ENCODE measurements at places on chromosomes 11 and 22. TPM values are rescaled to one million over a fixed set of nuclear protein-coding genes. Genes with fewer than 3 reads are reported as not detected.

DNA sequence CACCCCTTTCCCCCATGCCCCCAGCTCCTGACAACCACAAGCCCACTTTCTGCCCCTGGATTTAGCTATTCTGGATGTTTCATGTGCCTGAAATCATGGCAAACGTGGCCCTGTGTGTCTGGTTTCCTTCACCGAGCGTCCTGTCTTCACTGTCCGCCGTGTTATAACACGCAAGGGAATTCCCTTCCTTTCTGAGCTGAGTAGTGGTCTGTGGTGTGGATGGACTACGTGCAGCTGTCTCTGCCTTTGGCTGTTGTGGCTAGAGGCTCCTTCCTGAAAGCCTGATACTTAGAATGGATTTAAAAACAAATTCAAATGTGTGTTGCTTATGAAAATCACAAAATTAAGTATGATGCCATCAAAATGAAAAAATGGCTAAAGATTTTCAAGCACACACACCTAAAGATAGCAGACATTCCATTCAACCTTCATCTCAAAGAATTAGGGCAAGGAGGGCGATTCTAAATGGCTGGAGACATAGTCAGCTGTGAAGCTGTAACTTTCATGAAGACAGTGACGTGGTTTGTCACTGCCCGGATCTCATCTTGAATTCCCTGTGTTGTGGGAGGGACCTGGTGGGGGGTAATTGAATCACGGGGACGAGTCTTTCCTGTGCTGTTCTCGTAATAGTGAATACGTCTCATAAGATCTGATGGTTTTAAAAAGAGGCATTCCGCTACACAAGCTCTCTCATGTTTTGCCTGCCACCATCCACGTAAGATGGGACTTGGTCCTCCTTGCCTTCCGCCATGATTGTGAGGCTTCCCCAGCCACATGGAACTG is 30.5 kb downstream of the KCNQ1 start:
- peak; percentile 7 for DNase-seq

DNA sequence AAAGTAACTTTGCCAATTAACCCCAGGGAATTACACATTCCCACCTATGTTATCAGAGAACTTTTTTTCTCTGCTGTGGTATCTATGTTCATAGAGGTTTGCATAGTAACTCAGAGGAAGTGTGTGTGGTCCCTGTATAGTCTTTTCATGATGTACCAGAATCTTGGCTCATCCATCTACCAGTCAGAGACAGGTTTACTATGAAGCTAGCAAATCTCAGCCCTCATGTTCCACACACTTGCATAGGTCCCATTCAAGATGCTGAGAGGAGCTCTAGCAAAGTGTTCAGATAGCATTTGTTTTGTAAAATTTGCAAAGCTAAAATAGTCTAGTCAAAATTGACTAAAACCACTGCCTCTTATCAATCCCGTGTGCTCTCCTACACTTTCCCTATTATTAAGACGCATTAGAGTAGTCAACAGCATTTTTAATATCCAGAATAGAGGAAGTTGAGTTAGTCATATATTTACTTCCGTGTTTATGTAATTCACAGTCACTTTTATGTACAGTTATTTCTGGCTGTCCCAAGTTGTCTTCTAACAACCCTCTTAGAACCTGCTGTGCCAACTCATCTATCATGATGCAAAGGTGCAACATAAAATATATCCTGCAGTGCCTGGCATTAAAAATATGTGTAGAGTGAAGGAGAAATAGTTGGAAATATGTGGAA is 184.2 kb downstream of the FAM76B start:
- DNase-seq = no peak

NLRP10 gene
- total RNA-seq = not detected

DNA sequence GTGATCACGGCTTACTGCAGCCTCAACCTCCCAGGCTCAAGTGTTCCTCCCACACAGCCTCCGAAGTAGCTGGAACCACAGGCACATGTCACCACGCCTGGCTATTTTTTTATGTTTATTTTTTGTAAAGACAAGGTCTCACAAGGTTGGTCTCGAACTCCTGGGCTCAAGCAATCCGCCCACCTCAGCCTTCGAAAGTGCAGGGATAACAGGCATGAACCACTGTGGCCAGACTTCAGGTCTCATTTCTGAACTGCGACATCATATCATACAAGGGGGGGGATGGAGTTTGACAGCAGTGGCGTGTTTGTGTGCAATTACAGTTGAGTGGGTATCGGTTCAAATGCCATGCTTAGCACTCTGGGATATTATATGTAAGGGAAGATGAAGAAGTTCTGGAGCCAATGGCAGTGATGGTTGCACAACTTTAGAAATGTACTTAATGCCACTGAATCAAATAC is 6.9 kb downstream of the NAALADL1 start:
- DNase-seq = no peak

OR56A1 gene
- 0.03 TPM for total RNA-seq

- DNase-seq = peak; percentile 68
Observed at GRCh38 chr11:555780-556661, 4.5 kb downstream of the LMNTD2 start.

DNA sequence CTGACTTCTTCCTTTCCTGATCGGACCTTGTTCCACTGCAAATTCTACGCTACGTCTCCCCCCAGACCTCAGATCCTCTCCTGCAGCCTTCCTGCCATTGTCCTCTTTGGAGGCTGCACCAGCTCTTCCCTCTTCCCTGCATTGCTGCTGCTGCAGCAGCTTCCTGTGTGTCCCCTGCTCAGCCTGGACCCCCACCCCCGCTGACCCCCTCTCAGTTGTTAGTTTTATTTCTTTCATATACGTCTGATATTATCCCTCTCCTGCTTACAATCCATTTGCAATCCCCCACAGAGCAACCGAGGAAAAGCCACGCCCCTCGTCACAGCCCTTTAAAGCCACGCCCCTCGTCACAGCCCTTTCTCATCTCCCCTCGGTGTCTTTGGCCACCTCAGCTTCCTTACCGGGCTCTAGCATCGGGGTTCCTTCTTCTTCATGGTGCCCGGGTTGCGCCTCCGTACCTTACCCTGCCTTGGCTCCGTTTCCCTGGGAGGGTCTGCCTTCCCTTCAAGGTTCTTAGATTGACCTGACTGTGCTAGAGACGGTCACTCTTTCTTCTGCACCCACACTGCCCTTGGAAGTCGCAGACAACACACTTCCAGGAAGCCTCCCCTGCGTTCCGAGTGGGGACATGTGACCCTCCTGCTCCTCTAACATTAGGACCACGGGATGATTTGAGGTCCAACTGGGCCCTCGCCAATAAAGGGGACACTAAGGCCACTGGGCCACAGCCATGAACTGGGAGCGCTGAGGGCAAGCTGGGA is 4.8 kb downstream of the MRGPRG start:
- no peak for DNase-seq

- no peak for DNase-seq
Observed at GRCh38 chr11:62553839-62554361, 7.3 kb upstream of the AHNAK start.

SORL1 gene
- 74.2 TPM for total RNA-seq

GRCh38 chr11:37394236-37394870 is 796.3 kb upstream of the RAG2 start:
- no peak for DNase-seq

DNA sequence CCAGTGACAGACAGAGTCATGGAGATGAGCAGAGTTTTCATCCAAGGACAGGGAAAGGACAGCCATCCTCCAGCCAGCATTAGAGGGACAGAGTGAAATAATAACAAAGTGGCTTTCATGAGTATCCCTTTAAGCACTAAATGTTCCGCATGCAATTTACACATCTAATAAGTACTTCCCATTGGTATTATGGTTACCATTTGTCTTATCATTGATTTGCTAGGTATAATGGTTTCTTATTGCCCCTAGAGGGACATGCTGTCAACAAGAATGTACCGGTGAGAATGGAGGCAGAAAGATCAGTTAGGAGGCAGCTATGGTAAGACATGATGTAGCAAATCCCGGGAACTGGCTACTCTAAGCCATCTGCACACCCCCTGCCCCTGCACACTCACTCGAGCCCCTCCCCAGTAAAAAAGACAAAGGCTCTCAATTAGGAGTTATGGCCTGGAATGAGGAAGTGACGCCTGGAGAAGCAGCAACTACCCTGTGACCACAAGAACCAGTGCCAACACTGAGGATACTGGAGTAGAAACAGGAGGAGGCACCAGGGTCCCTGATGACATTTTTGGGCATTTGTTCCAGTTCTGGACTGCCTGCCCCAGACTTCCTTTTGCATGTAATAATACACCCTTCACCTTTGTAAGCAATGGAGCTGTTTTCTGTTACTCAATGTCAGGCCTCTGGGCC is 30.2 kb upstream of the HMGXB4 start:
- DNase-seq = no peak

GRCh38 chr11:36149538-36150242 is 139.5 kb downstream of the COMMD9 start:
- peak; percentile 63 for DNase-seq

GRCh38 chr11:3903207-3903896 is 47.9 kb downstream of the STIM1 start:
- DNase-seq = no peak

CBX7 gene
- 65.2 TPM for total RNA-seq

ELMOD1 gene
- 0.47 TPM for total RNA-seq

RIMBP3B gene
- total RNA-seq = 0.16 TPM

GRCh38 chr22:28629420-28630176 is 50.0 kb downstream of the TTC28 start:
- DNase-seq = no peak

FXYD2 gene
- total RNA-seq = 2,527 TPM

DNA sequence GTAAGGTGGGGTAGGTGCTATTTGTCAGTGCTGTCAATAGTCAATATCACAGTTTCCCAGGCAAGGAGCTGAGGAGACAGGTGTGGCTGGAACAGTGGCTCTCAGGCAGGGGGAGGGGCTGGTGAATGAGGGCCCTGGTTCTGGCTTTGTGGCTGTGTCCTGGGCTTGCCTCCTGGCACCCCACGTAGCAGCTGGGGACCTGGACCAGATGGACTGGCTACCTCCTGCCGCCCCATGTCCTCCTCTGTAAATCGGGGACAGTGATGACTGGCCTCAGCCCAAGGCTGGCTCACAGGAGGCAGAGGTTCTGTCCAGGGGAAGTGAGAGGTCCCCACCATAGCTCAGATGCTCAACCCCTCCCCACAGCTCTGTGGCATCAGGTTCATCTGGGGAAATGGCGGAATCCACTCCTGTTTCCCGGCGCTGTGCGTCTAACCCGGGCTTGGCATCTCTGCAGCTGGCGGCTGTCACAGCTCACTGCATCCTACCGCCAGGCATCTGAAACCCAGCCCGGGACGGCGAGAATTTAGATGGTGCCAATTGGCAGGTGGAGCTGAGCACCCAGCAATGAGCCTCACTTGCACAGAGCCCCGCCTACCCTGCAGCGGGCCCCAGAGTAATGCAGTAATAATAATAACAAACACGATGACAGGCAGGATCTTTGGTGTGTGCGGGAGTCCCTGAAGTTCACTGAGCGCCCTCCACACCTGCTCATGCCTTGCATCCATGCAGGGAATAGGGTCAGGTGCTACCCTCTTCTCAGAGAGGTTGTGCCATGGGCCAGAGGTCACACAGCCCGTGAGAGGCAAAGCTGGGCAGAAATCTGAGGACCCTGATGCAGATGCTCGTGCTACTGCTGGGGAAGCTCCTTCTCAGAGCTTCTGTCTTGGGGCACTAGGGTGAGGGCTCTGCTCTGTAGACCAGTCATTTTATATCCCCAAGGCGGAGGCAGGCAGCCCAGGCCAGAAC is 27.8 kb upstream of the SHISAL1 start:
- DNase-seq = peak; percentile 89

GRCh38 chr11:134258577-134258976 is 5.2 kb downstream of the ACAD8 start:
- no peak for DNase-seq

DNA sequence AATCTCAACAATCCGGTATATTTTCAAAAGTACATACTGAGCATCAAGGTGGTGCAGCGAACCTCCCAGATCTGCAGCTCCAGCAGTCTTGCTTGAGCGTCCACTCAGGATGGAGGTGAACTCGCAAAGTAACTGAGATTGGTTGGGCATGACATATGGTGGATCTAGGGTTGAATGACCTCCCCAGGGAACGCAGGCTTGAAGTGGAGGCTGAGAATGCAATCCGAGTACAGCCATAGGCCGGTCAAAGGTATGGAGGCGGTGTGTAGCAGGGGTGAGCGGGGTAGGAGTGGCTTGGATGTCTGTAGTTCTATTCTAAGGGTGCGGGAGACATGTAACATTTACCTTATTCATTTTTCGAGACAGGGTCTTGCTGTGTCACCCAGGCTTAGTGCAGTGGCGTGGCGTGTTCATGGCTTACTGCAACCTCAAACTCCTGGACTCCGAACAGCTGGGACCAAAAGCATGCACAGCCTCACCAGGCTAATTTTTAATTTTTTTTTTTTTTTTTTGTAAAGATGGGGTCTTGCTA is 631 bp upstream of the C22orf39 start:
- DNase-seq = peak; percentile 78

BIK gene
- total RNA-seq = 4.7 TPM

- no peak for DNase-seq
Observed at GRCh38 chr22:27982106-27982505, 63.0 kb upstream of the PITPNB start.

GRCh38 chr22:42357221-42357620 is 75.0 kb downstream of the NFAM1 start:
- DNase-seq = no peak

PIWIL4 gene
- 6.0 TPM for total RNA-seq

DNA sequence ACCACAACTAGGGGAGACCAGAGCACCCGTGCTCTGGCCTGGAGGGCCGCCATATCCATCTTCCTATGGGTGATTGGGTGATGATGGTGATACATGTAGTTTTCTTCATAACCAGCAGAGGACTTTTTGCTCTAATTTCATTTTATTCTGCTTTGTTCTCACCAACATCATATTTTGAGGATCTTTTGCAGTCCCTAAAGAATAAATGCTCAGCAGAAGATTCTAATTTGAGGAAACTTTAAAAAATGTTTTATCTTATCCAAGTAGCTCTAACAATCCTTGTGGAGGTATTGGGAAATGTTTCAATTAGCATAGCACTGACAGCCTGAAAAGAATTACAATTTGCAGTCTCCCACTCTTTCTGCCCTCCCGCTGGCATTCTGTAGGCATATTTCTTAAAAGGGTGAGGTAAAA is 544.0 kb downstream of the NTM start:
- DNase-seq = no peak

SPDYC gene
- not detected for total RNA-seq

DNA sequence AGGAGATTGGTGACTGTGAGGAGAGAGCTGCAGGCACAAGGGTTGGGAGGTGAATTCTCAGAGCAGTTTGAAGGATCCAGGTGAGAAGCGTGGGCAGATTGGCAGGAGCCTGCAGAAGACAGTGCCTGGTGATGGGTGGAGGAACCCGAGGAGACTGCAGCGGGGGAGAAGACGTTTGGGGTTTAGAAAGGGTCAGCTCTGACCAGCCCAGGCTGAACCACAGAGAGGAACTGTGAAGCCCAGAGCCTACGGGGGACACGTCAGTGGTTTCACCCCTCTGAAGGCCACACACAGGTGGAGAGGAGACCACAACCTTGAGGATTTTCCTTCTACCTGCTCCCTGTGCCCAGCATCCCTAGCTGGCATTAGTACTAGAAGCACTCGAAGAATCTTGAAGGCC is 154.8 kb upstream of the TBCEL start:
- no peak for DNase-seq

GRCh38 chr11:28763876-28764275 is 655.7 kb downstream of the METTL15 start:
- no peak for DNase-seq

PATE2 gene
- total RNA-seq = not detected

GRCh38 chr22:23079814-23080521 is 9.6 kb downstream of the GNAZ start:
- no peak for DNase-seq

- DNase-seq = no peak
Observed at GRCh38 chr11:121932646-121933185, 183.3 kb downstream of the BLID start.

- no peak for DNase-seq
Observed at GRCh38 chr11:57179681-57180080, 2.1 kb upstream of the LRRC55 start.
